ENCODE measurements at places on chromosomes 11 and 22. TPM values are rescaled to one million over a fixed set of nuclear protein-coding genes. Genes with fewer than 3 reads are reported as not detected.

HORMAD2 gene
- not detected for total RNA-seq

GPR83 gene
- total RNA-seq: 0.05 TPM

IGLL5 gene
- 0.72 TPM for total RNA-seq

DNA sequence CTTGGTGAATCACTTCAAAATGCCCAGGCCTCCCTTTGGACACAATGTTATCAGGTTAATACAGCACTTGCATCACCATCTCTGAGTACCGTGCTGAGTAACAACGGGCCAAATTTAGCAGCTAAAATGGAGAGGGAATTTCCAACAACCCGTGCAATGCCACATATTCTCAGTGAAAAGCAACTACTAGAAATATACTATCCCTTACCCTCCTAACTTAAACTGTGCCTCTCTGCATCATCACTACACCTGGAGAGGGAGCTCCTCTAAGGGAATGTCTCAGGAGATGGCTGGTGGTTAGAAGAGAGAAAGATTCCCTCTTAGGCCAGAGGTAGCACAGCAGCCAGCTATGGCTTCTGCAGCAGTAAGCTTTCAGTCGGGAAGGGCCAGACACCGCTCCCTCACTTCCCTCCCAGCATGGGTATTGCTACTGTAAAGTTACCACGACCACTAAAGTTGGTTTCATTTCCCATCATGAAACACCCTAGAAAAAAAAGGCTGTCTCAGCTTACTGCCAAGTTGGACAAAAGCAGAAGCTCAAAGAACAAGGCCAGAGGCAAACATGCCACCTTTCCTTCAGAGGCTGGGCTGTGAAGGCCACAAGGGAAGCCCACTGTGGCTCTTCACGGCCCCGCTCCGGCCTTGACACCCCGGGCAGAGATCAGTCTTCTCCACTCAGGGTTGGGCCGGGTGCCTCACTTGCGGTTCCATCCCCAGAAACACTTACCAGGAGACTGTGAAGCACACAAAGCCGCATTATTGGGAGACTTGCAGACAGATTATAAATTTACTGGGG lies 3.9 kb downstream of the MAML2 start:
- DNase-seq: no peak

GRCh38 chr22:22954656-22955055 lies 67.0 kb downstream of the IGLL5 start:
- no peak for DNase-seq

DNA sequence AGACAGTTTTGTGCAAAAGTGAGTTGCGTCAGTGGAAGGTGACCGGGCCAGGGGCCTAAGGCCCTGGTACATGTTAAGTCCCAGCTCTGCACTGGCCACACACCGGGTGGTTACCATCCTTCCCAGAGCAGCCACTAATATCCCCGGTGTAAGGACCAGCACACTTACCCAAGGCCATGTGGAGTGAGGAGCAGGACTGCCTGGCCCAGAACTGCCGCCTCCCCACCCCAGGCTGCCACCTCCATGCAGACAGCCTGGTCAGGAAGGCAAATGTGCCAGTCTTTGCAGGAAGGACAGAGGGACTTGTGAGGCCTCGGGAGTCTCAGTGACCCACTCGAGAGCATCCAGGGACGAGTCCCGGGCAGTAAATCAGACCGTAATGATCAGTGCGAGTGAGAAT lies 102.9 kb downstream of the MORC2 start:
- no peak for DNase-seq

DNA sequence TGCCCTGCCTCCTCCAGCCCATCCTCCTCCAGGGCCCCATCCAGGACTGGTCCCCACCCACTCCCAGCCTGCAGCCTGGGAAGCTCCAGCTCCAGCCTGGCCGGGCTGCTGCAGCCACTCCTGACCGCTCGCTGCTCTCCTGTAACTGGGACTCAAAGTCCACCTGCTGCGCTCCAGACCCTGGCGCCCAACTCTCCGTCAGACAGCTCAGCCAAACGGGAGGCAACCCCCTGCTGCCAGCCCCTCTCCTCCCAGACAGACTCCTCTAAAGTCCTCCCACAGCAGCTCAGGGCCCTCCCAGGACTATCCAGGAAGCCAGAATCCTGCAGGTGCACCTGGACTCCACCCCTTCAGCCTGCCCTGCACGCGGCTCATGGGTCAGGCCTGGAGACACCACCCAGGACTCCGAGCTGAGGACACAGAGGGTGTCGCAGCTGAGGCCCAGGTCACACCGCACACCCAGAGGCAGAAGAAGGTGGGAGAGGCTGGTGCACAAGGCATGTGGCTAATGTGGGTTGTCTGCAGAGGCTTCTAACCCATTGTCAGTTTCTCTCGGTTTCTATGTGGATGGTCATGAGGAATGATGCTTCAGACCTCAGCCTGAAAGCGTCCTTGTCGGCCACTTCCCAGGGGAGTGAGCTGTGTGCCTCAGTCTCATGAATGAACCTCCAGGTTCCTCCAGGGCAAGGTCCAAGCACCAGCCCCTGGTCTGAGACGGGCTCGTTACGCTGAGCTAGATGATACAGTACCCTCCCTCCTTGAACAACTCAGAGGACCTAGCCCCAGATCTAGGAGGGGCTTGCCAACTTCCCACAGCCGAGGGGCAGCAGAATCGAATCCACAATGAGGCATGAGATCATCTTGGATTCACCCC lies 1514.8 kb downstream of the TBC1D22A start:
- no peak for DNase-seq
